ENCODE measurements at places on chromosomes 12 and 14.

DNA sequence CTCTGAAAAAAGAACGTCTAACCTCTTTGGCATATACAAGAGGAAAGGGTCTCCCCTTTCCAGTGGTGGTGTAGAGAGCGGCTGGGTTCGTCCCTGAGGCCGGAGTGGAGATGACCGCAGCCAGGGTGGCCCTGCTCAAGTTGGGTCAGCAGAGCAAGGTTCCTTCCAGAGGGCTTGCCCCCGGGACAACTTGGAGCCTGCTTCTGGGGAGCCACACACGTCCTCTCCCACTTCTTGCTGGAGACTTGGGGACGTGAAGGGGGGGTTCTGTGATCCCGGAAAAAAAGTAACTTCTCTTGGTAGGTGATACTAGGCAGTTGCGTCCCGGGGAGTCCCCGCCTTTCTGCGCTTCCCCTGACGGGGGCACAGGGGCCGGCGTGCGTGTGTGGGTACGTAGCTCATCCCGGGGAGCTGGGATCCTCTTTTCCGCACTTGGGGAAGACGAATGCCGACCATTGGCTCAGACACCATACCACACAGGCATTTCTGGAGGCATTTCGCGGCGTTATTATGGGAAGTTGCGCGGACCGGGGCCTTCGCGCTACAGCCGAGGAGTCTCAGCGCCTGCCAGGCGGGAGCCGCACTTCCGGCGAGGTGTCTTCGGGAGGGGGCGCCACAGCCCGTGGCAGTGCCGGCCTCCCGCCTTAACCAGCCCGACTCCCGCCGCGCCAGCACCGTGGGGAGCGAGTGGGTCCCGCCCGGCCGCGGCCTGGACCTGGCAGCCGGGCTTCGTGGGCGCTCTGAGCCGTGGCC, 14.8 kb upstream of the PAX9 start:
- DNase-seq = no peak

DNA sequence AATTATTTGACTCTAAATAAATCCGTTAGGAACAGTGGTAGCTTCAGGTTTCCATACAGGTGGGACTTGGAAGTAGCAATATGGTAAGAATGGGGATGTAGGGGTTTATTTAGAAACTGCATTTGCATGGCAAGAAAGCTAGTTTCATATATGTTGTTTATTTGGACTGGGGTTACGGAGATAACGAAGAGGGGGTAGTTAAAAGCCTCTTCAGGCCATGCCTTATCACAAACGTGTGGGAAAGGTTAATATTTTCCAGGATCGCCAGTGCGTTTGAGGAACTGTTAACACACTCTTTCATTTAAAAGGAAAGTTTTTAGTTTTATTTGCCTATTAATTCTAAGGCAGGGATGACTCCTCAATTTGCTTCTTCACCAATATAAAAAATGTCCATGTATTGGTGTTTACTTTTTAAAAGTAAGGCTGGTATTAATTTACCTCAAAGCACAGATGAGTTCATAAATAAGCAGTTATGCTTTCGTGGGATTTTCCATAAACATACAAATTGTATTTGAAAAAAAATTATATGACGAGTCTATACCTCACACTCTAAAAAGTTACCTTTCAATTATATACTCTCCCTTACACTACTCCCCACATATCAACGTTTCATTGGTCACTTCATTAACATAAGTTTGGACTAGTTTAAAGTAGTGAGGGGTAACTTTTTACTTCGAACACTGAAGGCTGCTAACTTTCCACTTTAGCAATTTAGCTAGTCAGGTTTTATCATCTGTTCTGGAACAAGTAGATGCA, 814 bp downstream of the RAB2B start:
- DNase-seq = no peak

GRCh38 chr12:19546611-19547162, 107.4 kb downstream of the AEBP2 start:
- DNase-seq = no peak

DNA sequence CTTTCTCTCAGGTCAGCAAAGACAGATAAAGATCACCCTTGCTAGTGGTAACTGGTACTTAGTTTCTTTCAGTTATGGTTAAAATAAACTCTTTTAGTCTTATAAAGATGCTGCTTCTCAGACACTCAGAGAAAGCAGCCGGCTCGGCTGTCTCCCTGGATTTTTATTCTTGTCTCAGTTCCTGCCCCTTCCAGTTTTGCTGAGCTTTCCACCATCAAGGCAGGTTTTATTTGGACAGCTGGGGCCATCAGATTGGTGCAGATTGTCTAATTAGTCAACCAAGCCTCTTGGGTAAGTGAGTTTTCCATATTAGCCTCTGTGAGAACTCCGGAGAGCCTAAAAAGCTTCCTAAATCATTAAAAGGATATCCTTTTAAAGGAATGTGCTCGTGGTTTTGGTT, 130.8 kb upstream of the BMP4 start:
- DNase-seq = no peak

GRCh38 chr14:74364271-74364880, 16.1 kb downstream of the VRTN start:
- no peak for DNase-seq

DNA sequence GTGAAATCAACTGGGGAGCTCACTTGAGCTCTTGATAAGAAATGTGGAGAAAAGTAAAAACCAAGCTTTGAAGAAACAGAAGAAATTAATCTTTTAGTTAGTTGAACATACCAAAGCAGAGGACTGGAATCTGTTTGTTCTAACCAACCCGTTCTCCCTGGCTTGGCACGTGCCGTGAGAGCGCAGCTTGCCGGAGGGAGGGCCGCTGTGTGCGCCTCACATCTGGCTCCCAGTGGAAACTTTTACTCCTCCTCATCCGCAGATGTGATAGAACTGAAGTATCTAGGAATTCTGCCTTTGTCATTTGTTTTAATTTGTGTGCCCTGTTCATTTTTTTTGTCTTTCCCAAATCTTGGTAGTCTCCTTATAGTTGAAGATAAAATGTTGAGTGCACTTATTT, 64.9 kb downstream of the DDX51 start:
- no peak for DNase-seq

- peak; percentile 31 for DNase-seq
Measured at GRCh38 chr12:63826006-63826585, 18.4 kb upstream of the SRGAP1 start.

DNA sequence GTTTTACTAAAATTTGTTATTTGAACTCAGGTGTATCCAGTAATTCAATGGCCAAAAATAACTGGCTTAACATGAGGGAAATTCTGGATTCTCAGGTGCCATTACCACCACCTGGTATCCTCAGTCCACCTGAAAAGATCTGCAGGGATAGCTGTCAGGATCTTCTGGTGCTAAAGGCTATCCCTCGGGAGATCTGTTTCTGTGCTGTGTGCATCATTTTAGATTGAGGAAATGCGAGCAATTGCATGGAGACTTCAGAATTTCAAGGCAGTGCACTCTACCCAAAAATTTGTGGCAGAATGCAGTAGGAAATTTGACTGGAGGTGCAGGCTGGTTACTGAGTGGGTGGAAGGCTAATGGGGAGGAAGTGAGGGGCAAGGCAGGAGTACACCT, 26.4 kb downstream of the ZCCHC8 start:
- DNase-seq = no peak

GRCh38 chr14:84074626-84075025, 1455.3 kb upstream of the FLRT2 start:
- DNase-seq = no peak

GRCh38 chr12:11702959-11703358, 53.5 kb downstream of the ETV6 start:
- DNase-seq = no peak

GRCh38 chr14:101239065-101239464, 322.2 kb upstream of the DIO3 start:
- DNase-seq = no peak

- no peak for DNase-seq
Measured at GRCh38 chr12:114671443-114672411, 12.2 kb downstream of the TBX3 start.

- no peak for DNase-seq
Measured at GRCh38 chr14:78424311-78424710, 254.1 kb downstream of the NRXN3 start.

Measured in CD4-positive, alpha-beta T cell treated with Interleukin-4 for 4 hours (primary cell).